ENCODE measurements at places on chromosomes 16 and 17.

DNA sequence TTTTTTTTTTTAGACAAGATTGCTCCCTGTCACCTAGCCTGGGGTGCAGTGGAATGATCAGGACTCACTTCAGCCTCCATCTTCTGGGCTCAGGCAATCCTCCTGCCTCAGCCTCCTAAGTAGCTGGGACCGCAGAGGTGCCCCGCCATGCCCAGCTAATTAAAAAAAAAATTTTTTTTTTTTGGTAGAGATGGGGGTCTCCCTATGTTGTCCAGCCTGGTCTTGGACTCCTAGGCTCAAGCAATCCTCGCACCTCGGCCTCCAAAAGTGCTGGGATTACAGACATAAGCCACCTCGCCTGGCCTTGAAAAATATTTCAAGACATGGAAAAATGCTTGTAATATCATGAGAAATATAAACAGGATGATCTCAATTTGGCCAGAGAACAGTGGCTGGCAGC lies 42.9 kb downstream of the HAPSTR1 start:
- DNase-seq: no peak

GRCh38 chr16:85753976-85754375 lies 3.1 kb upstream of the C16orf74 start:
- no peak for DNase-seq

DNA sequence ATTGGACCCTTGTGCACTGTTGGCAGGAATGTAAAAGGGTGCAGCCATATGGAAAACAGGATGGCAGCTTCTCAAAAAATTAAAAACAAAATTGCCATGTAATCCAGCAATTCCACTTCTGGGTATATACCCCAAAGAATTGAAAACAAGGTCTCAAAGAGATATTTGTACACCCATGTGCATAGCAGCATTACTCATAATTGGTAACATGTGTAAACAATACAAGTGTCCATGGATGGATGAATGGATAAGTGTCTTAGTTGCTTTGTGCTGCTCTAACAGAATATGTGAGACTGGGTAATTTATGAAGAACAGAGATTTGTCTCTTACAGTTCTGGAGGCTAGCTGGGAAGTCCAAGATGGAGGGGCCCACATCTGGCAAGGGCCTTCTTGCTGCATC lies 3.8 kb upstream of the RUNDC3A start:
- no peak for DNase-seq

- no peak for DNase-seq
Observed at GRCh38 chr16:24124291-24124690, 131.8 kb upstream of the CACNG3 start.

GRCh38 chr17:15509095-15509494 lies 41.7 kb upstream of the CDRT4 start:
- no peak for DNase-seq

DNA sequence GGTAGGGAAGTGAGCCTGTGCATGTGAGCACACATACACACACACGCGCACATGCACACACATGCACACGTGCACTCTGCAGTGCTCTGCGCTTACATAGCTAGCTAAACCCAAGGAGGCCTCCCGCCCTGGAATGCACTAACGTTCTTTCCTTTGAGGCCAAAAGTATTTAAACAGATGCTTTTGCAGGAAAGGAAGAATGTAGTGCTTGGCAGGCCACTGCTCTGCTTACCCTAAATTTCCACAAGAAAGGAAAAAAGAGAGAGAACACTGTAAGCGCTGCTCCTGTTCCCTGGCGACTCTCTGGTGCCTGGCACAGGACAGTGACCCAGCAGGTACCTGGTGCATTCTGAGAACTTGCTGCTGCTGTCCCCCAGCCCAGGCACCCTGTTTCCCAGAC lies 31.3 kb upstream of the MRPS23 start:
- no peak for DNase-seq

GRCh38 chr16:78729687-78730086 lies 630.2 kb downstream of the WWOX start:
- no peak for DNase-seq

DNA sequence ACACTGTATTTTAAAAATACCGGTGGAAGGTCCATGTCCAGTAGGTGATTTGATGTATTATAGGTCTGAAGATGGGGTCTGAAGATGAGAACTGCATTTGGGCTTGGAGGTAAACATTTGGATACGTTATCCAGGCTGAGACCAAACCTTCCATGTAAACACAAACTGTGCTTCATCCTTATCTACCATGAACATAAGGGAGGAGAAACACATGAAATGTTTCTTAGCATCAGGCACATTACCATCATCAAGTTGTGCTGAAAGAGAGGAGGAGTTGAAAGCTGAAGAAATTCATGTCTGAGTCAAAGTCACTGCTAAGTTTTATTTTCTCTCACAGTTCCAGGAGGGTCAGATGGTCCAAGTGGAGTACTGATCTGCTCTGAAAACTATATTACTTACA lies 11.4 kb downstream of the SF3B3 start:
- DNase-seq: no peak

DNA sequence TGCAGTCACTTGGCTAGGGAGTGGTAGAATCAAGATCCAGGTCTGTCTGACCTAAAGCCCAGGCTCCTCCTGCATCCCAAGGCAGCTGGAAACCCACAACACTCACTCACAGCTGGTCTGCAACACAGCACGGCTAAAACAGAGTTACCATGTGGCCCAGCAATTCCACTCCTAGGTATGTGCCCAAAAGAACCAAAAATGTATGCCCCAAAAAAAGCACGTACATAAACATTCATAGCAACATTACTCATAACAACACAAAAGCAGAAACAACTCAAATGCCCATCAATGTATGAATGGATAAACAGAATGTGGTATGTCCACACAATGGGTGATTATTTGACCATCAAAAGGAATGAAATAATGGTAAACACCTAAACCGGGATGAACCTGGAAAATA lies 8.9 kb downstream of the TVP23A start:
- no peak for DNase-seq

DNA sequence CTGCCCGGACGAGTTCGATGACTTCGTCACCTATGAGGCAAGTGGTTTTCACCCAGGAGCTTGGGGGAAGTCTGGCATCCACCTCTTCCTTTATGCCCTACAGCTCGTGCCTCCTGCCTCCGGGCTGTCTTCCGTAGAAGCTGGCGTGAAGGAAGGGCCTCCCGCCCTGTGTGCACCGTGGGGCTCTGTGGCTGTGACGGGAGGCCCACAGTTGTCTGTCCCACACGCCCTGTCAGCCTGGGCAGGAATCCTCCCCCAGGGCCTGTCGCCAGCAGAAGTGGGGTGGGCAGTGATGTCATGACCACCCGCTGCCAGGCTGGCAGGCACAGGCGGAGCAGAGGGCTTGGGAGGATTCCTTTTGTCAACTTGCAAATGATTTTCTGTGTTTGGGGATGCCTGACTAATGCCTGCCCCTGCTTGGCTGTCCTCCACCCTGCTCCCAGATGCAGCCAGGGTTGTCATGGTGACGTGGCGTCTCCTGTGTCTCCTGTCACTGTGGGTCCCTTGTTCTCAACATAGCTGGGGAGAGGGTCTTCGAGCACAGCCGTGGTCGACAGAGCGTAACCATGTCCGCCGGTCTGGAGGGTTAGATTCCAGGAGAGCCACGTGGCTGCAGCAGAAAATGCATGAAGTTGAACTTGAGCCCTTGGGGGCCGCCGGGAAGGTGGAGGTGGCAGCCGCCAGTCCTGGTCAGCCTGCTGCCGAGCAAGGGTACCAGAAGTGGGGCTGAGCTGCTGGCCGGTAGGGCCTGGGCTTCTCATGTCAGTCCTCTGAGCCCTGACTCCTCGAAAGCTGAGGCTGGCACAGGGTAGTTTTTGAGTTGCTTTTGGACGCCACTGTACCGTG lies 46.1 kb downstream of the RAB11FIP3 start:
- peak; percentile 89 for DNase-seq

DNA sequence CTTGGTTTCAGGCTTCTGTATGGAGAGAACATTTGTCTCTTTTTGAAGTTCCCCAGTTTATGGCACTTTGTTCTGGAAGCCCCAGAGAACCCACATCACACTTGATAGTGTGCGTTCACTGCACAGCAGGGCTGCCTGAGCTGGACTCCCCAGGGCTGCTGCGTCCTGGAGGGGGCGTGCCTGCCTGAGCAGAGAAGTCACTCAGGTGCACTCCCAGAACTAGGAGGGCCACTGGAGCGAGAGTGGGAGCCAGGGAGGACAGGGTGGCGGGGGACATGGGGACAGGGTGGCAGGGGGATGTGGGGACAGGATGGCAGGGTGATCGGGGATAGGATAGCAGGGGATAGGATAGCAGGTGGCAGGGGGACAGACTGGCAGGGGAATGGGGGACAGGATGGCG lies 43.9 kb upstream of the ZNF469 start:
- DNase-seq: no peak

DNA sequence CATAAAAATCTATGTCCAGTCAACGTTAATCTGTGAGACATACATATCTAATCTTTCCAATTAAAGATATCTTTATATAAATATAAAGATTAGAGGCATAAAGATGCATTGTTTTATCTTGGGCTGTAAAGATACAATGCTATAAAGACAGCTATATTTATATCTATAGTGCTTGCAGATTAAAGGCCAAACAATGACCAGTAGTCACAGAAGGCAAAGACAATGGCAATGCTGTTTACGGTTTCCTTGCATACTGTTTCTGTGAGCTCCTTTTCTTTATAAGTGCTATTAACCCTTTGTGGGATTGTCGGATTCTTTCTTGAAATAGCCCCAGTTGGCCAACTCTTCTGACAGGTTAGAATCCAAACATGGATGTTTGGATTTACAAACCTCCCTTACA lies 85.5 kb upstream of the SALL1 start:
- no peak for DNase-seq

GRCh38 chr16:27381236-27381635 lies 20.7 kb upstream of the IL21R start:
- no peak for DNase-seq

- DNase-seq: no peak
Observed at GRCh38 chr16:54630284-54630967, 300.2 kb upstream of the IRX5 start.

GRCh38 chr16:46731691-46732555 lies 16.2 kb downstream of the MYLK3 start:
- no peak for DNase-seq

GRCh38 chr16:85195271-85195647 lies 83.0 kb upstream of the CIBAR2 start:
- no peak for DNase-seq

DNA sequence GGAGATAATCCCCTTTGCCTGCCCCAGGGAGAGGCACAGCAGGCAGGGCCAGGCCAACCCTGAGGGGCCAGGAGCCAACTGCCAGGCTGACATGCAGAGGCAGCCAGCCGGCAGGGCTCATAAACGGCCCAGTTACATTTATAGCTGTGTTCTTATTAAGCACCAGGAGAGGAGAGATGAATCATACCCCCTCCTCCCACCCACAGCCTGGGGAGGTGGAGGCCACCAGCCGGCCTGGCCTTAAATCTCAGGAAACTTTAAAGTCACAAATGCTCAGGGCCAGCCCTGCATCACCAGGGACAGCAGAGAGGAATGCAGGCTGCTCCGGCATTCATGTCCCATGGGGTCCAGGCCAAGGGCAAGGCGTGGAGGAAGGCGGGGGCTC lies 177.2 kb downstream of the TMEM132E start:
- peak; percentile 25 for DNase-seq

GRCh38 chr17:76557368-76558197 lies 17.7 kb downstream of the PRCD start:
- DNase-seq: peak; percentile 82
